HuH-7.5 (cell line): ENCODE measurements at places on chromosomes 6 and 20.

DNA sequence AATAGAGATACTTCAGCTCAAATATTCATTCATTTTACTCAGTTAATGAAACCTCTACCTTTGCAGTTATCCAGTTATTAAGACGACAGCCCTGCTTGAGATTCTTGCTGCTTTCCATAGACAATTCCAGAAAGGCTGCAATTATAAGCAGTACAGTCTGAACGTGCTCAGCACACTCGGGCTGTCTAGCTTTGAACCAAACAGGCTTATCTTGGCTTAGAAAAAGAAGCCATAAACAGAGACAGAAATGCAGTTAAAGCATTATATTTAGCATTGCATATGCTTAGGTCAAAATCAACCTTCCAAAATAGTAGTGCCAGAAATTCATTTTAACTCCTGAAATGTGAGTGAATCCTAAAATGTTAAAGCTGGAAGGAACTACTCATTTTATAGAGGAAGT is 204.1 kb upstream of the KCNQ5 start:
- no peak for DNase-seq

DNA sequence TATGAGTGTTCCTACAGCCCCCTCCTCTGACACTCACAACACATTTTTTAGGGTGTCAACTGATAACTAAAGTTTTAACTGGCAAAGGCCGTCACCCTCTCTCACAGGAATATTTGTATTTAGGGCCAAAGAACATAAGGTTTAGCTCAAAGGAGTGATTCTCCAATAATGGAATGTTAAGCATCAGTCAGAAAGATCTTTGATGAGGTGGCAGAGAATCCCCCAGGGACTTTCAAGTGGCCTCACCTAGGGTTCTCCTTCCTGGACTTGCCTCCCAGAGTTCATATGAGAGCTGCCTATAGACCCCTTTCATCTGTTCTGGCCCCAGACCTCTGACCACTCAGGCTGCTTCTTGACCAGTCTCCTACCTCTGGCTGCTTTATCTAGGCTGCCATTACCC is 7.4 kb upstream of the SCUBE3 start:
- DNase-seq: no peak

GRCh38 chr6:140828856-140829255 is 1303.9 kb upstream of the GJE1 start:
- DNase-seq: no peak

DNA sequence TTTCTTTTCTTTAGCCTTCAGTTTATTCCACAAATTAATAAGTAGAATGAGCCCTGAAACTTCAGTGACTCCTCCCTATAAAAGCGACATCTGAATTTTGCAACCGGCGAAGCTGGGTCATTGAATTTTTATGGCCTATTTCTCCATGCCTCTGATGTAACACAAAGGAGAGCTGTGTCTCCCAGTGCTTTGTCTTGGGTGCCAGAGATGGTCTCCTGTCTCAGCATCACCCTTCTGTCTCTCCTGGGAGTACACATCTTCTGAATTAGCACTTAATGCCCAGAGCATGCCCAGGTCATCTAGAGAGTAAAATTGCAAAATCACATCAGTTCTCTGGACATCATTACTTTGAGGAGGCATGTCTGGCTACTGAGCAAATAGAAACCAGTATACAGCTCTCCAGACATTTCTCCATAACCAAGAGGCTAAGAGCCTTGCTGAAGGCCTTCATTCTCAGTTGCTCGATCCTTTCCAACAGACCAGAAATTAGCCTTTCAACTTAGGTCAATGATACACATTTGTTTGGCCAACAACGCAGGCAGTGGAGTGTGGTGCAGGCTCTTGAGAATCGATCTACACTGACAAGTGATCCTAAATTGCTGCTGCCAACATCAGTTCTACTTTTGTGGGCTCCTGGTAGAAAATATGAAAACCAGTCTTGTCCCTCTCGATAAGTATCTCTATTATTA is 176.0 kb upstream of the FOXQ1 start:
- no peak for DNase-seq

DNA sequence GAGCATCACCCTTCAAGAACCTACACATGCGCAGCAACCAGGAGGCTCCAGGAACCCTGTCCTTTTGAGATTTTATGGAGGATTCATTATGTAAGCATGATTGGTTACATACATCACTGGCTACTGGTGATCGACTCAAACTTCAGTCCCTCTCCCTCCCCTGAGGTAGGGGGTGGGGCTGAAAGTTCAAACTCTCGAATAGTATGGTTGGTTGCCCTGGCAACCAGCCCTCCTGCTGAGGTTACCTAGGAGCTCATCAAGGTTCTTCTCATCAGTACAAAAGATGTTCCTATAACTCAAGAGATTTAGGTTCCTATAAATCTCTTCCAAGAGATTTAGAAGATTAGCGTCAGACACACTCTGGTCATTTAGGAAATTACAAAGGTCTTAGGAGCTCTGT is 21.9 kb upstream of the ZSCAN9 start:
- no peak for DNase-seq

DNA sequence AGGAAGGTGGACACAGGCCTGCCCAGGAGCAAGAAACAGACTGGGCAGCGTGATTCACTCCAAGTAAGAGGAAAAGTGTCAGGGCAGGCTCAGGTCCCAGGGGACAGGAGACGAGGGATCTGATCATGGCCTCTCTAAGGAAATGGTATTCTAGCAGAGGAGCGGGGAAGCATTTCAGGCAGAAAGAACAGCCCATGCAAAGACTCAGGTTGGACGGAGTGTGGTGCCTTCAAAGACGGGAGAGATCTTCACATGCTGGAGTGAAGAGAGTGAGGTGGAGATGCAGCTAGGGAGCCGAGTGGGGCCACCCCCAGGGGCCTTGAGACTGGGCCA is 161.1 kb downstream of the SYCP2 start:
- DNase-seq: no peak

GRCh38 chr6:67666177-67666964 is 968.7 kb upstream of the ADGRB3 start:
- DNase-seq: no peak
